T-helper 1 cell (primary cell): ENCODE measurements at places on chromosomes 4 and X.

- DNase-seq: no peak
Observed at GRCh38 chr4:142933207-142933606, 87.1 kb upstream of the INPP4B start.

DNA sequence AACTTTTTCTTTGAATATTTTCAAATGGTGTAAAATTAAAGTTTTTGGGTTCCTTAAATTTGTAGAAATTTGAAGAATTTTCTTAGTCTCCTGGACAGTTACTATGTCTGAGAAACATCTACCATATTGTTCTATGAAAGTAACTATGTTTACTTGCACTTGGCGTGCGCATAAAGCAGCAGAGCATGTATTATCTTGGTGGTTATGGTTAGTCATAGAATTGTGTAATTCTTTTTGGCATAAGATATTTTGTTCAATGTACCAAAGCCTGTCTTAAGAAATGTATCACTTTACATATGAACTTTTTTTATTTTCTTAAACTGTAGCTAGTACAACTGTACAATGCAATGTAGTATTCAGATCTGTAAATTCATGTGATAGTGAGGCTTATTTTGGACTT lies 49.2 kb downstream of the CDS1 start:
- no peak for DNase-seq

DNA sequence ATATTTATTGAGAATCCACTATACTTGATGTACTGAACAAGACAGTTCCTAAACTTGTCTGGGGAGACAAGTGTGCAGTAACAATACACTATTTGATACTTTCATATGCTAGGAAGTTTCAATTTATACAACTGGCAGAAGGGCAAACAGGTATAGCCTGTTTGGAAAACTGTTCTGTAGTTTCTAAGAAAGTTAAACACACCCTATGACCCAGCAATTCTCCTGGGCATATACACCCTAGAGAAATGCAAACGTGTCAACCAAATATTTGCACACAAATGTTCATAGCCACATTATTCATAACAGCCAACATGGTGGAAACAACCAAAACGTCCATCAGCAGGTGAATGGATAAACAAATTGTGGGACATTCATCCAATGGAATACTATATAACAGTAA lies 64.0 kb upstream of the BRS3 start:
- DNase-seq: no peak

DNA sequence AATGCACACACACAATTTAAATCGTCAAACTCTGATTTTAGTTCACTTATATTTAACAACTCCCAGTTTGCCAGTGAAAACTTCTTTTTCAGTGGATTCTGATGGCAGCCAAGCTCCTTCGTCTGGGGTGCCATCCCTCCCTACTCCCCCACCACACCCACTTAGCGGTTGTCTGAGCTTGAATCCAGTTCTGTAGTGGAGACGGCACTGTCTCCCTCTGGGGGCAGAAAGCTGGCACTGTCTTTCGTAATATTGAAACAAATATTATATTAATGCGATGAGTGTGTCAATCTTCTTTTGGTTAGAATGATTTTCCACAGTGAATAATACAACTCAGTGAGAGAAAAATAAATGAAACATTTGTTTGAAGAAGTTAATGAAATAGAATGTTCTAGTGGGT lies 5.4 kb downstream of the MEPE start:
- DNase-seq: no peak

GRCh38 chr4:78902298-78902697 lies 36.9 kb downstream of the PAQR3 start:
- no peak for DNase-seq

- DNase-seq: no peak
Observed at GRCh38 chr4:65383589-65384305, 286.5 kb downstream of the EPHA5 start.

DNA sequence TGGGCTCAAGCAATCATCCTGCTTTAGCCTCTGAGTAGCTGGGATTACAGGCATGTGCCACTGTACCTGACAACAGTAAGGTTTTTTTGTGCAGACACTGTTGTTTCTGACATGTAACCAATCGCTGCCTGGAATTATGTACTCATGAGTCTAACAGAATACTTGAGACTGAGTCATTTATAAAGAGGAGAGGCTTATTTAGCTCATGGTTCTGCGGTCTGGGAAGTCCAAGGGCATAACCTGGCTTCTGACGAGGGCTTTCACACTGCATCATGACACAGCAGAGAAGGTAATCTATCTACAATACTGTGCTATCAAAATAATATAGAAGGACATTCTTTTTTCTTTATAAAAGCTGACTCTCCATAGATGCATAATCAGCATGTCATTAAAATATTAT lies 115.5 kb upstream of the STOX2 start:
- DNase-seq: no peak

DNA sequence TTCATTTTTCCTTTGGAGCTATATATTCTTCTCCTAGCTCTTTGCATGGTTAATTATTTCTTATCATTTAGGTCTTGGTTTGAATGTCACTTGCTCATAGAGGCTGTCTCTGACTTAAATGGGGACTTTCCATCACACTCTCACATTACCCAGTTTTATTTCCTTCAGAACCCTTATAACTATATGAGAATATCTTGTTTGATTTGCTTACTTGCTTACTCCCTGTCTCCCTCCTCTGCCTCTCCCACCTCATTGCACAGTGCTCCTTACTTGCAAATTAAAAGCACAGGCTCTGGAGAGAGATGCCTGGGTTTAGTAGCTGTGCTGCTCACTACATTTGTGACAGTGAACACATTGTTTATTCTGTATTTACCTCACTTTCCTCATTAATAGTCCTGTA lies 174.6 kb downstream of the SOWAHB start:
- DNase-seq: no peak

DNA sequence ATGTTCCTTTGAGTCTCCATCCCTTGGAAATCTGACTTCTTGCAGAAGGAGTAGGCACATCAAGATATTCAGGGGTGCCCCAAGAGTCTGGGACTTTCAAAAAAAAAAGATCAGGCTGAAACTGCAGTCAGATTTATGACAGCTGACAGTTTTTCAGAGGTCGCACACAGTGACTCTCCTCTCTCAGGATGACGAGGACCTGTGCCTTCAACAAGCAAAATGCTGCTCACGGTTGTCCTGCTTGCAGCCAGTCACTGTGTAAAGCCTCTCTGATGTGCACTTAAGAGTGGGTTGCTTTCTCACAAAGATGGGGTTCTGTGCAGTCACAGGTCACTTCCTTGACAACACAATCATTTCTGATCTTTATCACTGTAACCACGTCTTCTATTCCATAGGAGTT lies 178.2 kb downstream of the PTTG2 start:
- no peak for DNase-seq

- DNase-seq: no peak
Observed at GRCh38 chr4:84985952-84986351, 19.5 kb upstream of the WDFY3 start.

DNA sequence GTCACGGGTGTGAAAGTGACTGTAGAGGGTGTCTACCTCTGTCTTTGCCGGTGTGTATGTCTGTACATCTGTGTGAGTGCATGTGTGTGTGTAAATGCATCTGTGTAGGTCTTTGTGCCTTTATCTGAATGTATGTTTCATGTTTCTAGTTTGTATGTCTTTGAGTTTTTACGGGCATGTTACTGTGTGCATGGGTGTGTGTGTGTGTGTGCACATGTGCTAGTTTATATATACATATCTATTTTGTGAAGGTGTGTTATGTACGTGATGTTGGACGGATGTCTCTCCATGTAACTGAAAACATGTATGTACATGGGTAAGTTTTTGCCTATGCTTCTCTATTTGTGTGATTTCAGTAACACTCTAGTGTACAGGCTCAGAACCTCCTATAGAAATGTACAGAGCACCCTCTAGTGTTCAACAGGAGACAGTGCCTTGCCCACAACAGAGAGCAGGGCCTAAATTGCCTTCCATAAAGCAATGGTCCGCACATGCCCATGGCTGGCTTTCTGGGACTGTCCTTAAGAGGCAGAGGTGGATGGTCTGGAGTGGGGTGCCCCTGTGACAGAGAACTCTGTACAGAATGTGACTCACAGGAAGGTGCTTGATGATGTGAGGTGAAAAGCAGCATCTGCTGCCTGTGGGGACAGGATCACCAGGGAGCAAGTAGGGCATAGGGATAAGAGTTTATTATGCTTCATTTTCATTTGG lies 343.5 kb downstream of the RAPGEF2 start:
- no peak for DNase-seq

GRCh38 chrX:46209037-46209436 lies 336.2 kb downstream of the ZNF674 start:
- no peak for DNase-seq

- no peak for DNase-seq
Observed at GRCh38 chr4:137367620-137368019, 164.7 kb downstream of the PCDH18 start.

DNA sequence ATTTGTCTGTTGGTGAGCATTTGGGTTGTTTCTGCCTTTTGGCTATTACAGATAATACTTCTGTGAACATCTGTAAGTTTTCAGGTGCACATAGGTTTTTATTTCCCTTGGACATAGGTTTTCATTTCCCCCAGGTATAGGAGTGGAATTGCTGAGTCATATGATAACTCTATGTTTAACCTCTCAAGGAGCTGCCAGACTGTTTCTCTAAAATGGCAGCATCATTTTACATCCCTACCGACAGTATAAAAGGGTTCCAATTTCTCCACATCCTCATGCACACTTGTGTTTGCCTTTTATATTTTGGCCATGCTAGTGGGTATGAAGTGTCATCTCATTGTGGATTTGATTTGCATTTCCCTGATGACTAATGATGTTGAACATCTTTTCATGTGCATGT lies 53.5 kb downstream of the TMEM164 start:
- DNase-seq: no peak

GRCh38 chrX:64152857-64153256 lies 52.7 kb downstream of the AMER1 start:
- no peak for DNase-seq

GRCh38 chr4:164997324-164997723 lies 19.9 kb upstream of the TRIM61 start:
- no peak for DNase-seq

DNA sequence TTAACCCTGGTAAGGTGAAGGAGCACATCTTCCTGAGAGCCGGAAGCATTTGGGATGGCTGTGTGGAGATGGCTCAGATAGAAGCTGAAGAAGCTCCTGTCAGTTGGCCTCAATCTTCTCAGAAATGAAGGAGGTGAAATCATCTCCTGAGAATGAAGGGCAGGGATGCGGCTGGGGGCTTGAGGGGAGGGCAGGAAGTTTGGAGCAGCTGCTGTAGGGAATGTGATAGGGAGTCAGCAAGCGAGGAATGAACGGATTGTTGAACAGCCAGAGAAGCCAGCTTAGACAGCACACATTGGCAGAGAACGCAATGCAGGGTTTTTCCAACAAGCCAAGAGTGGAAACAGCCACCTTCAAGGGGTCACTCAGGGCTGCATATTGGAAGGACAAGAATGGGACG lies 10.0 kb downstream of the KCNE5 start:
- DNase-seq: no peak

DNA sequence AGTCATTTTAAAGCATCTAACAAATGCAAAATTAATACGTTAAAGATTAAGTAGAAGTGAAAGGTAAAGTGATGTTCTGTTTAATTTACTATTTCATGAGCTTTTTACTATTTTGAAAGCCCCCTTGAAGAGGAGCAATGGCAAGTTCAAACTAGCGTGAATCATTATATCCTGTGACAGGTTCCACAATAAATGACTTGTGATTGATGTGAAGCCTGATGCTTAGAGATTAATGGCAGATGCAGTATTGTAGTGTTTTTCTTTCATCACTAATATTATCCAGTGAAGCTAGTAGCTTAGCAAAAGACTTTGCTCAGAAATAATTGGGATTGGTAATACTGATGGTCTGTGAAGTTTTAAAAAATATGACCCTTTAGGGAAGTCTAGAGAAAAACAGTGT lies 57.3 kb downstream of the STOX2 start:
- DNase-seq: no peak

GRCh38 chr4:83606898-83607297 lies 71.0 kb downstream of the GPAT3 start:
- no peak for DNase-seq

DNA sequence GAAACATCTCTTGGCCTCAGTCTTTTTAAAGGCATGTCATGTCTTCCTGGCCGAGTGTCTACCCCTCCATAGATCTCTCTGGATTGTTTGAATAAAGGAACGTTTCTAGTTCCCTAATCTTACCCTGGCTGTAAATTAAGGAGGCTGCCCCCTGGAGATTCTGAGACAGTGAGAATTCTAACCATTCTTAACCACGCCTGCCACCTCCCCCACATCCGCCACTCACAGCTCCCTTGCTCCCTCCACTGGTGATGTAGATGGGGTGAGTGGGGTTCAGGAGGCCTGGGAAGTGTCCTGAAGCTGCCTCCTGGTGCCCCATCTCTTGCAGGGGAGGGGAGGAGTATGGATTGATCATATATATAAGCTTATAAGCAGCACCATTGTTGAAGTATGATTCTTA lies 48.0 kb upstream of the TRIM2 start:
- DNase-seq: no peak

- DNase-seq: no peak
Observed at GRCh38 chr4:13218326-13218958, 265.7 kb downstream of the RAB28 start.

GRCh38 chr4:159526172-159526571 lies 423.3 kb downstream of the RAPGEF2 start:
- DNase-seq: no peak

DNA sequence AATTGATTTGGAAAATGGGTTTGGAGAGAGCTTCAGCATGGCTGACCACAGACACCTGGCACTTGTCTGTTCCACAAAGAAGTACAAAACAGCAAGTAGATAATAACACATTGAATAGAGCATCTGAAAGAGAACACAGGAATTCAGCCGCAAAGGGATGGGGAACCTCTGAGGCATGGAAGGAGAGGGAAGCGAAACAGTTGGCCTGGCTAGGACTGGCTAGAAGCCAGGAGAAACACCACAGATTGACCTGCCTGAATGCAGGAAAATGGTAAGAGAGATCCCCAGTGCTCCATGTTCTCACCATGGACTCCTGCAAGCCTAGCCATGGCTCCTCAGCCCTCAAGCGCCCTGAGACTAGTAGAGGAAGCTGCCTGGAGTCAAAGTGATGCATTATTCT lies 169.7 kb upstream of the SH3RF1 start:
- no peak for DNase-seq

- DNase-seq: no peak
Observed at GRCh38 chr4:188904617-188905016, 765.4 kb downstream of the TRIML1 start.

DNA sequence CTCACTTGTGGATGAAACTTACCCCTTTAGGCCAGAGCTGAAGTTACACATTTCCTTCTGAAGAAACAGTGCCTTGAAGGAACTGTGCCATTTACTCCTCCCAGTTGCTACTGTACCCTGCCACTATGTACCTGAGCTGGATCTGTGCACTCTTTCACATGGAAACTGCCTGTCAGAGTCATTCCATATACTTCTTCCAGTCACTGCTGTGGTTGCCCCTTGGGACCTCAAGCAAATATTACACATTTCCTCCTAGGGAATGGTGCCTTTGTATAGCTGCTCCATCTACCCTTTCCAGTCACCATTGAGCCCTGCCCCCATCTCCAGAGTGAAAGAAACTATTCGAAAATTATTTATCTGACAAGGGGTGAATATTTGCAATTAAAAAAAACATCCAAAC lies 1328.3 kb downstream of the TECRL start:
- no peak for DNase-seq
